Mammary epithelial cell (primary cell): ENCODE measurements at places on chromosomes 5 and 9.

DNA sequence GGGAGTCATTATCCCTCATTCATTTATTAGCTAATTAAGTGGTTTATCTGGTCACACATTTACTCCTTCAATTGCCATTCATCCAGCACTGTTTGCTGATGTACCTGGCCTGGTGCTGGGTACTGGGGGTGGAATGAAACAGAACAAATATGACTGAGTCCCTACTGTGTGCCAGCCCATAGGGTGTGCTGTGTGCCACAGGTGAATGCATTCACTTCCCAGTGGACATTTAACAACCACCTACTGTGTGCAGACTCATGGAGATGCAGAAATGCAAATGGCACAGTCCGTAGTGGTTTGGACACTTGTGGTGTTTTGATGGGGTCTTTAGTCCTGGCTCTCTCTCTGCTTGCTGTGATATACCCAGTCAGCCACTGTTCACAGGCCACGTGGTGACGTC is 10.5 kb downstream of the NEK6 start:
- DNase-seq, result no peak

DNA sequence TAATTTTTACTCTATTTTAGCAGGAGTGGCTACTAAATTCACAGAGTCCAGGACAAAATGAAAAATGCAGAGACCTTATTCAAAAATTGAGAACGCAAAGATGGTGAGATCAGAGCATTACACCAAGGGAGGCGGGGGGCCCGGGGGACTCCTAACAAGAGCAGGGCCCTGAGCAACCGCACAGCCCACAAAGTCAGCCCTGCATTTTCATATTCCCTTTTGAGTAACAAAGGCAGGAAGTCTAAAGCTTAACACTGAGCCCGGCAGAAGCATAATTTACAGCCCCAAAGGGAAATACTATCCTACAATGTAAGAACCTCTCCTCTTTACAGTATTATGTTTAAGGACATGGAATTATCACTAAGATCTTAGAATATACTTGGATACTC is 69.4 kb downstream of the TLE1 start:
- DNase-seq, result no peak

DNA sequence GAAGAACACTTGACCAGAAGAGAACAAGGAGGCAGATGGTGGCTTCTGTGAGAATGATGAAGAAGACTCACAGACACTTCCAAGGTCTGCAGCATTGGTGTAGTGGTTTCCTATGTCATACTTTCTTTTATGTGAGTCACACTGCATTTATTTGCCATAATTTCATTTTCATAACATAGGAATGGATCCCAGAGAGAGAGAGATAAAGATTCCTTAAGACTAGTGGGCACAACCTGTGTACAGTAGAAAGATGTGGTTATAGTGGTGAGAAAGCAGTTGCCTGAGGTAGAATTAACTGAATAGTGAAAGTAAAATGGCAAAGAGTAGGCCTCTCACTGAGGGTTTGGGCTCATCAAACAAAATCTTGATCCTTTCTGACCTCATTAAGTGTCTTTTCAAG is 7.6 kb upstream of the CCDC152 start:
- DNase-seq, result peak; percentile 70

- DNase-seq, result no peak
Measured at GRCh38 chr5:169175733-169176132, 125.2 kb downstream of the SLIT3 start.

GRCh38 chr5:1544294-1544961 is 20.7 kb upstream of the LPCAT1 start:
- DNase-seq, result no peak

DNA sequence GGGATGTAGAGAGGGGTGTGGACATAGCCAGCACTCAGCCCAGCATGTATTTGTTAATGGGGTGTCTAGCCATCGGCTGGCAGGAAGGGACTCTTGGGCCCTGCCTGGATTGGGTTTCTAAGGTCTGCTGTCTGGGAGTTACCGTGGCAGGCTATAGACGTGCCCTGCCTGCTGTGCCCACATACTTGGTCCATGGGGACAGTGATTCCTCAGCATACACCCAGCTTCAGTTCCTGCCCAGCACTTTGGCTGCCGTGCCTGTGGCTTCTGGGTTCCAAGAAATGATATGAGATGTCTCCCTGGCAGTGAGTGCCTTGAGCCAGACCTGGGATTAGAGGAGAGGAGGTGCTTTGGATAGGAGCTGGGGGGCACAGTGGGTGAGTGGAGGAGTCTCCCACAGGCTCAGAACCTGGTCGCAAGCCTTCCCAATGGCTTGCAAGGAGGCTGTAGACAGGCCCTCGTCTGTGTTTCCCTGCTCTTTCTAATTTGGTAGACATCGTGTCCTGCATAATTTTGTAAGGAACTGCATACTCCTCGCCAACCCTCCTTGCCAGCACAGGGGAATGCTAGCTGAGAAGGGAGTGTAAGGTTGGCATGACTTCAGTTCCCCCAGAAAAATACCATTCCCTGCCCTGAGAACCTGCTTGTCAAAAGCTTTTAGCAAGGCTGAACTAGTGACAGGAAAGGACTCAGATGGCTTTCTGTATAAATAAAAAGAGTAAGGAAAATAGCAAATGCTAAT is 287.9 kb downstream of the ZSWIM6 start:
- DNase-seq, result no peak

DNA sequence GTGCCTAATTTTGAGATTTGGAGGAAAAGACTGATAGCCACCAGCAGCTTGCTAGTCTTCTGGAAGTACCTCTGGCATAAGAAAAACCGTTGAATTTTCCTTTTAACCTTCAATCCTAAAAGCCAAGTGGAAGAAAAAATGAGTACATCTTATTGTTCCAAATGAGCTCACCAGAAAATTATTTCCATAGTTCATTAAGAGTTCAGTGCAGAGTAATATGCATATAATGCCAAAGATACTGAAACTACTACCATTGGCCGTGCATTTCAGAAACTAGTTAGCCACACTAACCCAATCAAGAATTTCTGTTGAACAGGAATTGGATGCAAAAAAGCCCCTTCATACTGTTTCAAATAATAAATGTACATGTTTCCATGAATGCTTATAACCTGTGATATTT is 607.9 kb downstream of the KCTD16 start:
- DNase-seq, result no peak

GRCh38 chr5:67985686-67986387 is 229.7 kb upstream of the PIK3R1 start:
- DNase-seq, result no peak

DNA sequence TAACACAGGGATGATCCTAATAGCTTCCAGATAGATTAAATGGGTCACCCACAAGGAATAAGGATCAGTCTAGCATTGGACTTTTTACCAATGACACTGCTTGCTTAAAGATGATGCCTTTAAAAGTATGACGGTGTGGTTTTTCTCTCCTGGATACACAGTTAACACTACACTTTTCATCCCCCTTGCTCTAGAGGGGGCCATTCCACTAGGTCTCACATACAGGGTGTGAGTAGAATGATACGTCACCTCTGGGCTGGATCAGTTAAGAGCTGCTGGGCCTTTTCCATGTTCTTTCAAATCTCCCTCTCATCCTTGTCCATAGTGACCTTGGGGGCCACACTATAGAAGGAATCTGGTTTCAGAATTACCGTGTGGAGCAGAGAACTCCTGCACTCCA is 140.6 kb downstream of the FSTL4 start:
- no peak for DNase-seq

GRCh38 chr5:153767221-153768188 is 271.2 kb downstream of the FAM114A2 start:
- no peak for DNase-seq

GRCh38 chr9:122219856-122220672 is 8.7 kb downstream of the LHX6 start:
- no peak for DNase-seq

DNA sequence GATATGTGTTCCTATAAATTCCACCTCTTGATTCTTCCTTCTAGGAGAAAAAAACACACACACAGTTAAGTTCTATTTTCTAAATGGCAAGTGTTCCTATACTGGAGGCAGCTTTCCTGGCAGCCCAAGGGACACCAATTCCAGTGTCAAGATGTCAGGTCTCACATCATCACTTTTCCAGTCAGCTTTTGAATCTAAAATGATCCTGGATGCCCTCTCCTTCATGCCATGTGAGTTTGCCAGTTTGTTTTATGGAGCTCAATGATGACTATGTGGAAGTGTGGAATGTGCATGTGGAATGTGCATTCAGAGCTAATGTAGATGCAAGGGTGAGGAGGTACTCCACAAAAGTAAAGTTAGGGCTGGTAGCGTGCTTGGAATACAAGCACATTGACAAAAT is 269.3 kb upstream of the NMUR2 start:
- DNase-seq, result no peak

- DNase-seq, result peak; percentile 33
Measured at GRCh38 chr9:33858423-33858822, 41.5 kb downstream of the UBE2R2 start.

- no peak for DNase-seq
Measured at GRCh38 chr5:58457050-58457449, 2.8 kb downstream of the PLK2 start.

GRCh38 chr9:81683238-81683637 is 6.1 kb downstream of the TLE1 start:
- no peak for DNase-seq

DNA sequence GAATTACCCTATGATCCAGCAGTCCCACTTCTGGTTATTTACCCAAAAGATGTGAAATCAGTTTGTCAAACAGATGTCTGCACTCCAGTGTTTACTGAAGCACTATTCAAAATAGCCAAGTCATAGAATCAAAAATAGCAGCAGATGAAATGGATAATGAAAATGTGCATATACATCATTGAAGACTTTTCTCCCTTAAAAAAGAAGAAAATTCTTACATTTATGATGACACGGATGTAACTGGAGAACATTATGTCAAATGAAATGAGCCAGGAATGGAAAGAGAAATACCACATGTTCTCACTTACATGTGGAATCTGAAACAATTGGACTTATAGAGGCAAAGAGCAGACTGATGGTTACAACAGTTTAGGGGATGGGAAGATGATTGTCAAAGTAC is 21.5 kb upstream of the PLEKHG4B start:
- DNase-seq, result no peak

GRCh38 chr5:105630803-105631202 is 2039.9 kb downstream of the EFNA5 start:
- no peak for DNase-seq
